ENCODE measurements at places on chromosomes 7 and 10.

DNA sequence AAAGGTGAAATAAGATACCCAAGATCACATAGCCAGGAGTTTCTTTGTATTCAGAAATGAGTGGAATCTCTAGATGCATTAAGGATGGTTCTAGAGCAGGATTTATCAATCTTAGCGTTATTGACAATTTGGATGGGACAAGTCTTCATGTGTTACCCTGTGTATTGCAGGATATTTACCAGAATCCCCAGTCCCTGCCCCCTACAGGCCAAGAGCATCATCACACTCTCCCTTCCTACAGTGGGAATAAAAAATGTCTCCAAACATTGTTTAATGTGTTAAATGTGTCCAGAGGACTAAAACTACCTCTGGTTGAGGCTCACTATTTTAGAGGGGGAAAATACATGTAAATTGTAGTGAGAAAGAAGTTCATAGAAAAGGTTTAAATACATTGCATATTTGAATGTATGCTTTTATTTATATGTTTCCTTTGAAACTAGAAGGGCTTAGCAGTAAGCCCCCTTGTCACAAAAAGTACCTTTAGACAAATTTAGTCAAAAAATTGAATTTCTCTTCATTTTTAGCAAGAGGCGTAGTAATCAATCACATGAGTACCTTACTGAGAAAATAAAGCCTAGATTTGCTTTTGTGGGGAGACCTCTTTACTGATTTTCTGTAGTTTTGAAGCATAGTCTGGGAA is 141.2 kb downstream of the MLLT10 start:
- no peak for DNase-seq

- no peak for DNase-seq
These were observed 2.0 kb upstream of the PLCE1 start for GRCh38 chr10:93991596-93992284.

GRCh38 chr10:121519901-121520493 is 78.2 kb downstream of the FGFR2 start:
- DNase-seq, result no peak

- DNase-seq, result no peak
These were observed 32.1 kb upstream of the CNNM1 start for GRCh38 chr10:99297033-99297432.

DNA sequence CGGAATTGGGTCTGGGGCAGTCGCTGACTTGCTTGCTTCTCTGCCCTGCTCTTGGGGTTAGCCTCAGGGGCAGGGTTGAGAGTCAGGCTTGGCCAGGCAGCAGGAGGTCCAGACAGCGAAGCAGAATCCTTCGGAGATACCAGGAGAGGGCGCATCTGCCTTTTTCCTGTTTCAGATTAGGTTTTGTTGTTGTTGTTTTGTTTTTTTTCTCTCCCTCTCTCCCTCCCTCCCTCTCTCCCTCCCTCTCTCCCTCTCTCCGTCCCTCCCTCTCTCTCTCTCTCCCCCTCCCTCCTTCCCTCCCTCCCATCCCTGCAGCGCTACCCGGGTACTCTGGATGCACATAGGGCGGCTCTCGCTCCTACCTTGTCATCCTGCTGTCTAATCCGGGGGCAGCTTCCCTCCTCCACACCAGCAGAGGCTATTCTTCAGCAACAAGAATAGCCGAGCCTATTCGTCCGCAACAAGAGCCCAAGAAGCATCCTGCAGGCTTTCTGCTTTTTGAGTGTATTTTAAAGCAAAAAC is 758 bp upstream of the OPTN start:
- DNase-seq, result peak; percentile 59

- DNase-seq, result no peak
These were observed 99.6 kb upstream of the CCNY start for GRCh38 chr10:35236739-35237138.

- DNase-seq, result no peak
These were observed 25.2 kb downstream of the IRF5 start for GRCh38 chr7:128962899-128963298.

DNA sequence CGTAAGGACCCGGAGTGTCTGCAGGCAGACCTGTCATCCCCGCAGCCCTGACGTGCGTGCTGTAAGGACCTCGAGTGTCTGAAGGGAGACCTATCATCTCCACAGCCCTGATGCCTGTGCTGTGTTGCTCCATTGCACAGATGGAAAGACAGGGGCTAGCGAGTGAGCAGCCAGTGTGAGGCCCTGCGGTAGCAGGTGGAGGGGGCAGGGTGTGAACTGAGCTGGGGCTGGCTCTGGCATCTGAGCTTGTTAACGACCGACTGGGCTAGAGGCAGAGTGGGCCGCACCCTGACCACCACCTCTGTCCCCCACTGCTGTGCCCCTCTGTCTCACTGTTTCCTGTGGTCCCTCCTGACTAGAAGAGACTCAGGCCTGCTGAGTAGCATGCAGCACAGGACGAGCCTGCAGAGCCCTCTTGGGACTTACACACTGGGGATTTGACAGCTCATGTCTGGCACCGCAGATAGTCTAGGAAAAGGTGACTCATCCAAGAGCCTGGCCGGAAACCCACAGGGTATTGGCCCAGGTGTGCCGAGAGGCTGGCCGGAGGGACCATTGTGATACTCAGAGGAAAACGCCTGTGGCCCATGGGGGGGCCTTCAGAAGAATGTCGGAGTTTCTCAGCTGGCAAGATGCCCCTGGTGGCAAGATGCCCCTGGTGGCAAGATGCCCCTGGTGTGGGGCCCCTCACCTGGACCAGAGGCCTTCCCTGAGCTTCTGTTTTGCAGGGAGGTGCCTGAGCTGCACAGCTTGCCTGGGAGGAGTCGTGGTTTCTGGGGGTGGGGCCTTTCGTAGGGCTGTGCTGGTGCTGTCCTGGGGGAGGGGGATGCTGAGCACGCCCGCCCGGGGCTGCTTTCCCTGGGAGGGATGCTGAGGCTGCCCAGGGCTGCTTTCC is 34.3 kb downstream of the INPP5A start:
- DNase-seq, result no peak

DNA sequence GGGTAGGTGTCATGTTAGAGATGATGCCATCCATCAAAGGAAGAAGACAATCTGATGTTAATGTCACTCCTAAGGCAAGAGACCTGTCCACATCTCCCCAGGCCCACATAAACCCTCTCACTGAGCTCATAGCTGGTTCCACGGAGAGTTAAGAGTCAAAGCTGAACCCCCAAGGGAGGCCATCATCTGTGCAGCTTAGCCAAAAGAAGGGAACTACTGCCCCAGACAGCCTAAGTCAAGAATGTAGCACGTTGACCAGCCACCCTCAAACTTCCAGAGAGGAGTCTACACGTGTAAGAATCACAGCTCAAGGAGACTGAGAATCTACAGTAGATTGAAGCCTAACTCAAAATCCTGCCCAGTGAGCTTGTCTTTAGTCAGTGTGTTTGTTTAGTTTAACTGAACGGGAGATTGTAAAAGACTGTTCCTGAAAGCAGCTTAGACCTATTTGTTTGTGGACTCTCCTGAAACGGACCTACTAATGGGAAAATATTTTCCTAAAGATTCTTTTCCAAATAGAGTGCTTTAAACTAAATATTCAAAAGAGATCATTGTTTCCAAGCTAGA is 192.7 kb upstream of the NFE2L3 start:
- no peak for DNase-seq

GRCh38 chr10:118342638-118343020 is 505 bp upstream of the FAM204A start:
- no peak for DNase-seq

- DNase-seq, result no peak
These were observed 14.0 kb downstream of the MKLN1 start for GRCh38 chr7:131341690-131342089.

DNA sequence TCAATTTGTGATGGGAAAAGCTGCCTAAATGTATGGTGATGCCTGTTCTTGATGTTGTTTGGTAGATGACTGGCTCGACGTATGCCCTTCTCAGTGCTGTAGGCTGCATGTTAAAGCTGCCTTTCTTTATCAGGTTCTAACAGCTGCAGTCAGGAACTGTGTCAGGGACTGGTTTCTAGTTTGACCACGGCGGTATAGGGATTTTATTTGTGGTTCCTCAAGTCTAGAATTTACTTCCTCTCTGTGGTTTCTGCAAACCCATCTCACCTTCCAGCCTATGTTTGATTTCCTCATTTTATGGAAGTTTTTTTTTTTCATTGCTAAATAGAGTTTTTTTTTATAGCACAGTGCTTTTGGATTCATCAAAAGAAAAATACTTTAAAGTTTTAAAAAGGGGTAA is 26.5 kb downstream of the LMTK2 start:
- DNase-seq, result no peak

DNA sequence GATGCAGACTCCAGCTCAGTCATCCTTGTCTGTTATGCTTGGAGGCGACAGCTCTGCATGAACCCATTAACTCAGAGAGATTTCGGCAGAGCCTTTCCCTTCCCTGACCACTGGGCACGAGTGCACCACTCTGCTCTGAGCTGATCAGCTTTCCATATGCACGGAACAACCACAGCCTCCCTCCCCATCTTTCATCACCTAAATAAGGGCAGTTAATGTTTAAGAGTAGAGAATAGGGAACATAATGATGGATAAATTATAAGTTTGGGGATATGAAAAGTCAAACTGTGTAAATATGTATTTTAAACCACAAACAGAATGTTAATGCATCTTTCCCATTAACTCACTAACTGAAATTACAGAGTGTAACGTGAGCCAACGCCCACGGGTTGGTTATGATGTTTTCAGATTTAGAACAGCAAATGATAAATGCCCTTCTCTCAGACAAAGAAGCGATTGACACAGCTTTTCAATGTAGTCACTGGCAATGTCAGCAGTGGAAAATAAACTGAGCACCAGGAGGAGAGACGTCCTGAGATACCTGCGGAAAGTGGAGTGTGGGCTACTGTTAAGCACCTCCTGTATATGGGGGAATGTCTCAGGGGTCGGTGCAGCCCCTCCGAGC is 658.2 kb downstream of the LRMDA start:
- DNase-seq, result no peak
